ENCODE measurements at places on chromosomes 6 and 20.

DNA sequence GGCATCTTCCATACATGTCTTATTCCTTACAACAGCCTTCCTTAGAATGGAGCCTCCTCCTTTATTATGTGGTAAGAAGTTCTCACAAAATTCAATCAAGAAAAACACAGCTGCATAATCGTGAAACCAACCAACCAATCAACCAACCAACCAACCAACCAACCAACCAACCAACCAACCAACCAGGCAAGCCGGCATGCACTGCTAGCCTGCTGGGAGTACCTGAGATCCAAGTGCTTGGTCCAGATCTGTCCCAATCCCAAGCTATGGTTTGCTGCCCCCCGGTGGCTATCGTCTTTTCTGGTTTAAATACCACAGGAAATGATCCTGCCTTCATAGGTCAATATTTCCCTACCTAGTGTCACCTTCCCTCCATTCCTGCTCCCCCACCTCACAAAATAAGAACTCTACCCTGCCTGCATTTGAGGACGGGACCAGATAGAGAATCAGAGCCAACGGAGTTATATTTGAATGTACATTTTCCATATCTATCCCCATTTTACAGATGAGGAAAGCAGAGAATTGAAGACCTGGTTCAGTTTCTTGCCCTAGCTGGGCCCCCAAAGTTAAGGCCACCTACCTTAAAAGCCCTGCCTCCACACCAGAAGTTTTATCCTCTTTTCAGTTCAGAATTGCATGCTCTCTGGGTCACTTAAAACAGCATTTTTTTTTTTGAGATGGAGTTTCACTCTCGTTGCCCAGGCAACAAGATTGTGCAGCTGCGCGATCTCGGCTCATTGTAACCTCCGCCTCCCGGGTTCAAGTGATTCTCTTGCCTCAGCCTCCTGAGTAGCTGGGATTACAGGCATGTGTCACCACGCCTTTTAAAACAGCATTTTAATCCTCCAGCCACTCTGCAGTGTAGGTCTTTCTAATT lies 27.1 kb downstream of the RAB44 start:
- DNase-seq = peak; percentile 70

DNA sequence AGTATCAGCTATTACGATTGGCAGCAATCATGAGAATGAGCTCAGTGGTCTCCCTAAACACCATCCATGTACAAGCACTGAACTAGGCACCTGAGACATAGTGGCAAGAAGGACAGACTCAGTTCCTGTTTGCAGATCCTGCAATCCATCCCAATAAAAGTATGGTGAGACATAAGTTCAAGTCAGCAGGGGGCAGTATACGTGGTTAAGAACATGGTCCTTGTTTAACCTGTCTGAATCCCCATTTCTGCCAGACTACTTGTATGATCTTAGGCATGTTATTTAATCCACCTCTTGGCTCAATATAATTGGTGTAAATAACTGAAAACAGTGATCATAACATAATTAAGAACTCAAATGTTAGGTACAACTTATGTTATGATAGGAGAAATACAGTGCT lies 33.2 kb upstream of the PNISR start:
- DNase-seq = no peak

DNA sequence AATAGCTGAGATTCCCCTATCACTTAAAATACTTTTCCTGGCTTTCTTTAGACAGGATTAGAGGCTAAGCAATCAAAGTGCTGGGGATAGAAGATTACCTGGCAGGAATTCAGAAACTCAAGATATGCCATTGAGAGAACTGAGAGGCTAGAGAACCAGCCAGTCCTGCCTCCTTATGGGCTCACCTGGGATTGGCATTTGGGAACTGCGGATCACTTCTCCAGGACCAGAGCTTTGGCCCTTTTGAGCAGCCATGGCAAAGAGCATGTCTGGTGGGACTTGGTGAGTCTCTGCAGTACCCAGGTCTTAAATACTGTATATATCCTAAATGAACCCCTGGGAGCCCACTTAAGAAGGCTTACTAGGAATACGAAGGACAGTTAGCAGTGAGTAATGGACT lies 399.1 kb downstream of the BTBD3 start:
- no peak for DNase-seq

GRCh38 chr6:684831-685636 lies 7.9 kb downstream of the EXOC2 start:
- no peak for DNase-seq

Measured in DMS79 treated with DMSO at 0.1 percent for 48 hours (cell line).